ENCODE measurements at places on chromosomes 3 and 15.

- no peak for DNase-seq
Measured at GRCh38 chr15:100191161-100191560, 150.6 kb downstream of the ADAMTS17 start.

- no peak for DNase-seq
Measured at GRCh38 chr15:101176625-101177024, 75.2 kb downstream of the CHSY1 start.

- no peak for DNase-seq
Measured at GRCh38 chr3:146894406-146894805, 289.3 kb upstream of the PLSCR5 start.

DNA sequence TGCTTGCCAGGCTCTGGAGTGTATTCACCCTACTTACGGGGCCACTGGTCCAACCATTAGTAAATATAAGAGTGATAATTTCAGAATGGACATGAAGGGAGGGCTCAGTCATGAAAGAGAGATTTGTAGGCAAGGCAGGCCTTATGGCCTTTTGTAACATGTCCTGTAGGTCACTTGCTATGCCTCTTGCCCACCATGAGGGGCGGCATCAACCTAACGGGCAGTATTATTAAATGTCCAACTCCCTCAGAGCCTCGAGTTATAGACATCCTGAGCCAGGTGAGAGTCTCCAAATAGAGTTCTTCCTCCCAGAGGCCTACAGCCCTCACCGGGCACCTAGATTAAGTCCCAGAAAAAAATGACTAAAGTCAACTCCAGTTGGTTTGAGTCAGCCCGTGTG lies 30.2 kb downstream of the ONECUT1 start:
- no peak for DNase-seq

DNA sequence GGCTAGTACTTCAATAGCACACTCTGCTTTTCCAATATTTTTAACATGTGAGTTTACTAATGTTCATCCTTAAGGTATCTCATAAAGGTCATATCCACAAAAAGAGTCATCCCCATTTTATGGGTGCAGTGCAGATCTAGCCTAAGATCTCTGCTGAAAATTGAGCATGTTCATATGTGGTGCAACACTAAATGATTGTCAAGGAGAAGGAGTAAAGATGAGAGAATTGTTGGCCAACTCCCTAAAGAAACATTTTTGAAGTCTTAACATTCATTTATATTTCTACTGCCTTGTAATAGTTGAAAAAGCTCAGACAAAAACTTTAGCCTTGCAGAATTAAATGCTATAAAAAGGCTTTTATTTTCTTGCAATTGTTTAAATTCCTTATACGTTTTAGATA lies 1159.6 kb downstream of the TBL1XR1 start:
- DNase-seq, result no peak

- DNase-seq, result no peak
Measured at GRCh38 chr3:123124971-123125370, 58.1 kb downstream of the PDIA5 start.

- DNase-seq, result no peak
Measured at GRCh38 chr3:88824666-88825564, 282.5 kb upstream of the EPHA3 start.

- DNase-seq, result no peak
Measured at GRCh38 chr3:34000301-34000700, 201.9 kb downstream of the PDCD6IP start.

DNA sequence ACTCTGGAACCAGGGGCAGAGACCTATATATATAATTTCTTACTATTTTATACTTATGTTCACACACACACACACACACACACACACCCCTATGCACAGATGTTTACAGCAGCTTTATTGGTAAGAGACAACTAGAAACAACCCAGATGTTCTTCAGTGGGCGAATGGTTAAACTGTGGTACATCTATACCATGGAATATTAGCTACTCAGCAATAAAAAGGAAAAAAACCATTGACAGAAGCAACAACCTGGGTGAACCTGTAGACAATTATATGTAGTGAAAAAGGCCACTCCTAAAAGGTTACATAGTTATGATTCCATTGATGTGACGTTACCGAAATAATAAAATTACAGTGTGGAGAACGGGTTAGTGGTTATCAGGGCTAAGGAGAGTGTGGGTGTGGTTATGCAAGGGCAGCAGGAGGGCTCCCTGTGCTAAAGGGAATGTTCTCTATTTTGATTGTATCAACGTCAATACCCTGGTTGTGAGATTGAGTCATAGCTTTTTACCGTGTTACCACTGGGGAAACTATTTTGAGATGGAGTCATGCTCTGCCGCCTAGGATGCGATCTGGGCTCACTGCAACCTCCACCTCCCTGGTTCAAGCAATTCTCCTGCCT lies 85.5 kb downstream of the FLNB start:
- DNase-seq, result no peak

GRCh38 chr15:80991421-80991820 lies 1.8 kb upstream of the MESD start:
- DNase-seq, result no peak
